ENCODE measurements at places on chromosomes 1 and 21.

GRCh38 chr1:48181669-48182367 lies 40.7 kb upstream of the SLC5A9 start:
- no peak for DNase-seq

DNA sequence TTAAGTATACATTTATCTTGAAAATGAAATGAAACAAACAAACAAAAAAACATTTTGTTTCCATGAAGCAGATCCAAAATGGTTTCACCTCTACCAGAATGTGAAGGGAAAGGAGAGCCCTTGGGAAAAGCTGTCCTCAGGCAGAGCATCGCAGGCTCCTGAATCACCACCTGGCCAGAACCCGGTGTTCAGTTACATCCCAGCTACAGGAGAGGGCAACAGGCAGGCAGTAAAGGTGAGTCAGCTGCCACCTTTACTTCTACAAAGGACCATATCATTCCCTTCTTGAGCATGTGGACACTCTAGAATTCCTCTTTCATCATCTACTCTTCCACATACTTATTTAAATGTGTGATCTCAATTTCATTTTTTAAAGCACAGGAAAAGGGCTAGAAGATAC lies 151.2 kb downstream of the PIGK start:
- DNase-seq, result no peak

- no peak for DNase-seq
These were observed 1.2 kb downstream of the RAB25 start for GRCh38 chr1:156062189-156062588.

DNA sequence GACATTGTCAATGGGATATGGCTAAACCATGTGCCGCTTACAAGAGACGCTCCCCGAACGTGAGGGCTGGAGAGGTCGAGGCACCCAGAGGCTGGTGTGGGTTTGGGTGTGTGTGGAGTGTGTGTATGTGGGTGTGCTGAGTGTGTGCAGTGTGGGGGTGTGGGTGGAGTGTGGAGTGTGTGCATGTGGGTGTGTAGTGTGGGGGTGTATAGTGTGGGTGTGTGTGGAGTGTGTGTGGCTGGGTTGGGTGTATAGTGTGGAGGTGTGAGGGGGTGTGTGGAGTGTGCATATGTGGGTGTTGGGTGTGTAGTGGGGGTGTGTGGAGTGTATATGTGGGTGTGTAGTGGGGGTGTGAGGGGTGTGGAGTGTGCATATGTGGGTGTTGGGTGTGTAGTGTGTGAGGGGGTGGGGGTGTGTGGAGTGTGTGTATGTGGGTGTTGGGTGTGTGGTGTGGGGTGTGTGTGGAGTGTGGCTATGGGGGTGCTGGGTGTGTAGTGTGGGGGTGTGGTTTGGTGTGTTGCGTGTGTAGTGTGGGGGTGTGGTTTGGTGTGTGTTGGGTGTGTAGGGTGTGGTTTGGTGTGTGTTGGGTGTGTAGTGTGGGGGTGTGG lies 42.2 kb downstream of the SLC19A1 start:
- no peak for DNase-seq

DNA sequence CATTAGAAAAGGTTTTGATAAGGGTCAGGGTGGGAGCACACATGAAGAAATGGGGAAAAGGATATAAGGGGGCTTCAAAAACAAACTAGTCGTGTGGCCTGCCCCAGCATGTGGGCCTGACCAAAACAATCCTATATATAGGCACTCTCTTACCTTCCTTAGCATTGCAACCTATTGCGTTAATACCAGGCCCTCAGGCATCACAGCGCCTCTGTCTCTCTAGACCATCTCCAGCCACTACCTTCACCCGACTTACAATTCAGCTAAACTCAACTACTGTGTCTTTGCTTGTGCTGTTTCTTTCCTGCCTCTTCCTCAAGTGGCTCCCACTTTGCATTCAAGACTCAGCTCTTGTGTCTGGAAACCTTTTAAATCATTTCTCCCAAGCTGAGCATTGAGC lies 47.0 kb upstream of the GJA5 start:
- no peak for DNase-seq

- DNase-seq, result no peak
These were observed 27.6 kb upstream of the CNN3 start for GRCh38 chr1:94954263-94955220.

GRCh38 chr1:21925334-21925940 lies 11.7 kb downstream of the HSPG2 start:
- no peak for DNase-seq

- DNase-seq, result no peak
These were observed 138.6 kb upstream of the NGF start for GRCh38 chr1:115476616-115477015.

GRCh38 chr1:155141749-155142148 lies 1.4 kb upstream of the DPM3 start:
- no peak for DNase-seq

DNA sequence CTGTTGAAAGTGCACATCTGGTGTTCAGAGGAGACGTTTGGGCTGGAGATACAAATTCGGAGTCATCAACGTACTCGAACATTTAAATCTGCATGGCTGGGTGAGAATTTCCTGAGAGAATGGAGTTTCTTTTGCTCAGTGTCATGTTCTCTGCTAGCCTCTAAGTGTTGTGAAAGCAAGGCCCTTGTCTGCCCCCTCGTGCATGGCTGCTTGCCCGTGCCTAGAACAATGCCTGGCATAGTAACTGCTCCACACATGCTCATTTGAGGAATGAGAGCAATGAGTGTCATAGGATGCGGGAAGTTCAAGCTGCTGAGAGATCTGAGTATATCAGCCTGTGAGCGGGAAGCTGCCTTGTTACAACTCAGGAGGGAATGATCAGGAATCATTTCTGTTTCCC lies 171.1 kb upstream of the CSF3R start:
- DNase-seq, result no peak

DNA sequence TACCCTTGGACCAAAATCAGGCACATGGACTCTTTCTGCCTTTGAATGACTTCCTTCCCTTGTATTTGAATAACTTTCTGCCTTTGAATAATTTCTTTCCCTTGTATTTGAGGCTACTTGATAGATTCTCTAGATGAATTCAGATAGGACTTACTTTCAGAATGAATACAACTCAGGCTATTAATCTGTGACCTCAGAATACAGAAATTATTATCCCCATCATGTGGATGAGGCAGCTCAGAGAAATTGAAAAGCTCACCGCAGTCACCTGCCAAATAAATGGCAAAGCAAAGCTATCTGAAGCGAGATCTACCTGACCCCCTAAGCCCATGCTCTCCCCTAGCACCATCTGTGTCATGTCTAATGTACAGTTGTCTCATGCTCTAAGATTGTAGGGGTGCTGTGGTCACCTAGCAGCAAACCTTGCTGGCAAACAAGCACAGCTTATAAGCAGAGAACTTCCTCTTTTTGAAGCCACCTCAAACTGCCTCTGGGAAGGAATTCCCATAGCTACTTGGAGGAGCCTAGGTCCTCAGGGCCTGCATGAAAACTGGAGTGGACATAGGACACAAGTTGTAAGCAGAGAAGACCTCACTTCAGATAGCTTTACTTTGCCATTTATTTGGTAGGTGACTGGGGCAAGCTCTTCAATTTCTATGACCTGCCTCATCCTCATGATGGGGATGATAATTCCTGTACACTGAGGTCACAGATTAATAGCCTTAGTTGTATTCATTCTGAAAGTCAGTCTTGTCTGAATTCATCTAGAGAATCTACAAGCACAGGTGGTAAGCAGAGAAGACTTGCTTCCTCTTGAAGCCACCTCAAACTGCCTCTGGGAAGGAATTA lies 66.1 kb downstream of the FASLG start:
- DNase-seq, result no peak

DNA sequence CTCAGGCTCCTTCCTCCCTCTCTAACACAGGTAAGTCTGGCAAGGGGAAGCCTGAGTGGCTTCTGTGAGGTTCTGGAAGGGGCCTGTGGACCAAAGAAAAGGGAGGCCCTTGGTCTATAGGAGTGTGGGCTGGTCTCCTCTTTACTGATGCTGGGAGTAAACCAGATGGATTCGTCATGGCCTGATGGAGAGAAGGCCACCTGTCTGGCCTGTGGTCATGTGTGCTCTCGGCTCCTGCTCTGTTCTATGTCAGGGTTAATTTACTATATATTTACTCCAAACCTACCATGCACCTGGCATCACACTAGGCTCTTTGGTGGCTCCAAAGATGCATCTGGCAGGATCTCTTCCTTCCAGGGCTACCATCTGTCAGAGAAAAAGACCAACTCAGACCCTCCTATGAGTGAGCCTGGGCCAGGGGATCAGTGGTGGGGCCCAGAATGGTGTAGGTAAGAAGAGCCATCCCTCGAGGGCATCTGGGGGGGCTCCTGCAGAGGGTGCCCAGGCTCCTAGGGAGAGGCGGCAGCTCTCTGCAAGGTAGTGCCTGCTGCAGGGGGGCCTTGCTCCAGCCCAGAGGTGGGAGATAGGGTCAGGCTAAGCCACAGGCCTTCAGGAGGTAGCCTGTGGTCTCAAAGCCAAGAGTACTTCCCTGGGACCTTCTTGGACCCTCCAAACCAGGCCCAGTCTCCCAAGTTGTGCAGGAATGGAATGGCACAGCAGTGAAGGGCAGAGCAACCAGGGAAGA lies 68.2 kb upstream of the SELENON start:
- DNase-seq, result no peak

- DNase-seq, result no peak
These were observed 402 bp downstream of the PLEKHG5 start for GRCh38 chr1:6491081-6491449.

DNA sequence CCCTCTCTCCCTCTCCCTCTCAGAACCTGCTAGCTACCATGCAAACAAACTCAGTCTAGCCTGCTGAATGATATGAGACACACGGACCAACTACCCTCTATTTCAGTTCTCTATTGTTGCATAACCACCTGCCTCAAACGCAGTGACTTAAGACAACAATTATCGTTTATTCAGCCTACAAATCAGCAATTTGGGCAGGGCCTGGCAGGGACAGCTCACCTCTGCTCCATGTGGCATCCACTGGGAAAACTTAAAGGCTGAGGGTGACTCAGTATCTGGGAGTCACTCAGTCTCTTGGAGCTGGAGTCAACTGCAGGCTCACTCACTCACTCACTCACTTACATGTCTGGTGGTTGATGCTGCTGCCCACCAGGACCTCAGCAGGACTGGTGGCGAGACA lies 121.3 kb downstream of the SEC16B start:
- DNase-seq, result no peak

DNA sequence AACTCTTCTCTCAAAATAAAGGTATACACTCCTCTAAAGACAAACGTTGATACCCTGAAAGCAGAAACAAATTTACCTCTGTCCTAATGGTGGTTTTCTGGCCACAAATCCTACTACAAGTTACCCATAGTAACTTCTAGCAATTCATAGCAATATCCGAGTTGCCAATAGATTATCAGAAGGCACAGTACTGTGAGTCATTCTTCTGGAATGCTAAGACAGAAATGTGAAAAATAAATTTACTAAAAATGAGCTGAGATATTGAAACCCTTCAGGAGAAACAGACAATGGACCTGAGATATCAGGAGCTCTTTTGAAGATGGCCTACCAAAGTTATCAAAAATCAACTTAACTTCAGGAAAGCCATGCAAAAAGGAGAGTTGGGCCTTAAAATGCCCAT lies 715.0 kb upstream of the ADAMTS5 start:
- no peak for DNase-seq

- DNase-seq, result no peak
These were observed 58.9 kb upstream of the ADARB1 start for GRCh38 chr21:45015469-45015860.

- no peak for DNase-seq
These were observed 8.2 kb downstream of the RCOR3 start for GRCh38 chr1:211267204-211267857.

GRCh38 chr1:19596065-19596713 lies 47.9 kb upstream of the NBL1 start:
- DNase-seq, result no peak

- no peak for DNase-seq
These were observed 64.0 kb downstream of the DHRS3 start for GRCh38 chr1:12553963-12554362.

DNA sequence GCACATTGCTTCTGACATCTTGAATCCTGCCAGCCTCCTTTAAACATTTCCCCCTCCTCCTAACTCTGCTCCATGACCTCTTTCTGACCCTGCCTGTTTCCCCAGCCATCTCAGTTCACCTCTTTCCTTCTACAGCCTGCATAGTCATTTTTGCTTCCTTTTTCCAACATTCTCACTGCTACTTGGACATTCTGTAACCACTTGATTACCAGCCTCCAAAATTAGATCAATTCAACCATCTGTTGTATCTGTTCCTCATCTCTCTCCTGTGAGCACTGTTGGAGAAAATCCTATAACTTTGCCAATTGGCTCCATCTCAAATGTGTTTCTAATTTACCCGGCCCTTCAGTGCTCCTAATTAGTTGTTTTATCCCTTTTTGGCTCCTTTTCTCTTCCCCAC lies 27.5 kb upstream of the GPR88 start:
- no peak for DNase-seq

GRCh38 chr1:58551186-58552140 lies 4.9 kb upstream of the OMA1 start:
- no peak for DNase-seq

- DNase-seq, result peak; percentile 23
These were observed 78.9 kb upstream of the AK4 start for GRCh38 chr1:65069011-65069565.

GRCh38 chr1:22878626-22879025 lies 94.0 kb downstream of the LACTBL1 start:
- DNase-seq, result no peak

- DNase-seq, result no peak
These were observed 72.4 kb downstream of the NTNG1 start for GRCh38 chr1:107213225-107213624.

- no peak for DNase-seq
These were observed 633.3 kb upstream of the CAMK1G start for GRCh38 chr1:208950206-208950605.

DNA sequence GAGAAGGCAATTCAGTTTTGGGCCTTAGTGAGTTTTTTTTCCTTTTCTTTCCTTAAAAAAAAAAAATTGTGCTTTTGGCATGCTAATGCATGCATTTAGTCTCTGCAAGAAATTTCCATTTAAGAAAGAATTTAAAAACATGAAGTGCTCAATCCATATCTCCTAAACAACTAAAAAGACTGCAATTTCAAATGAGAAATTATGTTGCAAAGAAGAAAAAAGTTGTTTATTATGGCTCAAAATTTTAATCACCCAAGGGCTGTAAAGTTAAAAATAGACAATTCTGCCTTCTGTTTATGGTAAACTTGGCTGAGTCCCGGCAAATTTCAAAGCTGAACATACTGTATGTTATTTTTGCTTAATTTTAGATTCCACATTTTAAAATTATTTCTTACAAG lies 59.7 kb downstream of the NFIA start:
- no peak for DNase-seq

DNA sequence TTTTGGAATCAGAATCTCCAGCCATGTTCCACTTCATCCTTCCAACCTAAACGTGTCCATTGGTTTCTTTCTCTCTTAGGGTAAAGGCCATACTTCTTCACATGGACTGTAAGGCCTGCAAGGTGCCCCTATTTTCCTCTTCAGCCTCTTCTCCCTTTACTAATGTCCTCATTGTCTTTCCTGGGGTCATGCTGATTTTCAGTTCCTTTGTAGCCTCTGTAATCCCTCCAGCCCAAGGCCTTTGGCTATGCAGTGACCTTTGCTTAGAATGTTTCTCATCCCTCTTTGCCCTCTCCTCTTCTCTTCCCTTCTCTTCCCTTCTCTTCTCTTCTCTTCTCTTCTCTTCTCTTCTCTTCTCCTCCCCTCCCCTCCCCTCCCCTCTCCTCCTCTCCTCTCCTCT lies 112.5 kb downstream of the SPATA46 start:
- DNase-seq, result no peak

GRCh38 chr1:225253784-225254183 lies 174.1 kb downstream of the LBR start:
- DNase-seq, result no peak
